ENCODE measurements at places on chromosomes 3 and 15.

DNA sequence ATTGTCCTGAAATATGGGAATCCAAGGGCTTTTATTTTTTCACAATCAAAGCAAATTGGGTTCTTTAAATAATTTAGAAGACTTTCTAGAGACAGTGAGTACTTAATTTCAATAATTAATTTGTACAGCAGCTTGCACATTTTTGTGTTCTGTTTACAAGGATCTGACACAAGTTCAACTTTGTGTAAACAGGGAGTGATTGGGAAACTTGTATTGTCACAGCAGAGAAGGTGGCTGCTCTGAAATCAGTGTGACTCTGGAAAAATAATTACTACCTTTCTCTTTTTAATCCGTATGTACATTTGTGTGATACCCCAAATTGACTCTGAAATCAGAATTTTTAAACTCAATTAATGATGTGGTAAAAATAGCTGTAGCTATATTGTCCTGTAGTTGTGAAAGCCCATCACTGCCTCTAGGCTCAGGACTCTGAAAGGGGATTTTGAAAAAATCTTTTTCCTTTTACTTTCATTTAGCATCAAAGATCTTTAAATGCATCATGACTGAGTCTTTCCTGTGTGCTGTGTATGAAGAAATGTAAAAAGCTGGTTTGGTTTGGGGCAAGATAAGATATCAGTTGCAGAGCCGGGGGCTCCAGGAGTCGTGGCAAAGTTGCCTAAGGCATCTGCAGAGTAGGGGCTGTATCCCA lies 45.1 kb downstream of the MFSD1 start:
- no peak overlapping the region for H3K4me3 ChIP-seq
- H3K27ac ChIP-seq: no peak overlapping the region
- no peaks in the 10 kb centered on the region for H3K27me3 ChIP-seq
- H3K36me3 ChIP-seq: no peaks in the 10 kb centered on the region
- no peak for DNase-seq
- peaks cover 8% of the 10 kb centered on the region for H3K4me1 ChIP-seq

GRCh38 chr15:51335087-51335486 lies 3.3 kb downstream of the CYP19A1 start:
- no peak overlapping the region for H3K27ac ChIP-seq
- H3K4me3 ChIP-seq: no peak overlapping the region
- H3K36me3 ChIP-seq: no peaks in the 10 kb centered on the region
- no peaks in the 10 kb centered on the region for H3K4me1 ChIP-seq
- peaks cover 10% of the 10 kb centered on the region for H3K27me3 ChIP-seq
- no peak for DNase-seq

DNA sequence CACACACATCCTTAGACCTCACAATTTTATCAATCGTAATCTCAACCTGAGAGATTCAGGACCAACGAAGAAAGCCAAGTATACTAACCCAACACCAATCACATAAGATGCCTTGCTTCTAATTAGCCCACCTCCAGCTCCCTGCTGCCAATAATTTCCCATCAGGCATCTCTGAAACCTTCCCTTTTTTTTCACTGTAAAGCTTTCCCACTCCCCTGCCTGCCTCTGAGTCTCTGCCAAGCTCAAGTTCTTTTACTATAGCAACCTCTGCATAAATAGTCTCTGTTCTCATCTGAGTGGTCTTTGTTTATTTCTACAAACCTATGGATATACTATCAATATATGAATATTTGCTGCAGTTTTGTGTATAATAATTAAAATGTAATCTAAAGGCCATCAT lies 86.5 kb downstream of the PIK3CB start:
- DNase-seq: no peak
- H3K27me3 ChIP-seq: no peaks in the 10 kb centered on the region
- peaks cover 4% of the 10 kb centered on the region for H3K36me3 ChIP-seq
- no peak overlapping the region for H3K27ac ChIP-seq

GRCh38 chr3:37993820-37994638 lies 3.4 kb downstream of the VILL start:
- peak; percentile 54 for DNase-seq
- peak overlapping the region; percentile 83 for H3K4me3 ChIP-seq
- no peaks in the 10 kb centered on the region for H3K27me3 ChIP-seq
- peak overlapping the region; percentile 87 for H3K27ac ChIP-seq
- H3K4me1 ChIP-seq: peaks cover 43% of the 10 kb centered on the region

DNA sequence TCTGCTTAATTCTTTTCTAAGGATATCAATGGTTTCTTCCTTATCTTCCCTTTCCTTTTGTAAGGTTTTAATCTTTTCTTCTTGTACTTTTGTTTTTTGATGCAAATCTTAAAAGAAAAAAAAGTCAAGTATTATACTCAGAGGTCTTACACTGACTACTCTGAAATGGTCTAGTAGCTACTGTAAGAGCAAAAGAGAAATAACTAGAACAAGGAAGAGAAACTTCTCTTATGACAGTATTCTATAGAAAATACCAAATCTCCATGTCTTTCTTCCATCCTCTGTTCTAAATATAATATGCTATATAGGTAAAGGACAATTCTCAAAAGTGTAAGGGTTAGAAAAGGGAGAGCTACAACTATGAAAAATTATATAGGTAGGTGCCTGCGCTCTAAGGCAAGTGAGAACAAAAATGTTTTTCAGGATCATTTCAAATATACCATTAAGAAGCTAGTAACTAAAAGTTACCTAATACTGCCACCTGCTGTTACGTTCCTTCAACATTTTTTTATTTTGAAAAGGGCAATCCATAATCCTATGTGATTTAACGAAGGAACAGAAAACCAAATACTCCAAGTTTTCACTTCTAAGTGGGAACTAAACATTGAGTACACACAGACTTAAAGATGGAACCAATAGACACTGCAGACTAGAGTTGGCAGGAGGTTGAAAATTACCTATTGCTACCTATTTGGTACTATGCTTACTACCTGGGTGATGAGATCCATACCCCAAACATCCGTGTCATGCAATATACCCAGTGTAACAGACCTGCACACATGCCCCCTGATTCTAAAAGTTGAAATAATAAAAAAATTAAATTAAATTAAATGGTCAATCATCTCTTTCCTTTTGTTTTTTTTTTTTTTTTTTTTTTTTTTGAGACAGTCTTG lies 36.7 kb downstream of the CIP2A start:
- no peak overlapping the region for H3K27ac ChIP-seq
- no peak for DNase-seq
- H3K27me3 ChIP-seq: no peaks in the 10 kb centered on the region
- peaks cover 54% of the 10 kb centered on the region for H3K36me3 ChIP-seq
- H3K4me1 ChIP-seq: peaks cover 10% of the 10 kb centered on the region

- H3K36me3 ChIP-seq: no peaks in the 10 kb centered on the region
- DNase-seq: no peak
- no peak overlapping the region for H3K27ac ChIP-seq
These were observed 218.2 kb upstream of the TPM1 start for GRCh38 chr15:62824111-62825015.

DNA sequence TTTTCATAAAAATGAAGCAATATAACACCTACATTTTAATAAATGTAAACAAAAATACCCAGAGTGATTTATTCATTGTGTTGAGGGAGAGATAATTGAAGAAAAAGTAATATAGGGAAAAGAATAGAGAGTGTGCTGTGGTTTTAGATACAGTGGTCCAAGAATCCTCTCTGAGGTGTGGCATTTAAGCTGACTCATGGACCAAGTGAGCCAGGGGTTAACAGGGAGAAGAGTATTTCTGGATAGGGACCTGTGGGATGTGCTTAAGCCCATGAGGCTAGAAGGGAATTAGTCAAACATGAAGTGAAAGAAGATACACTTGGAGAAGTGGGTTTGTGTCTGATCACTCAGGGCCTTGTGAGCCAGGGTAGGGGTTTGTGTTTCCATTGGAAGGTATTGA lies 680.7 kb upstream of the GRM7 start:
- no peak overlapping the region for H3K27ac ChIP-seq
- H3K4me3 ChIP-seq: no peak overlapping the region
- DNase-seq: no peak
- H3K36me3 ChIP-seq: no peaks in the 10 kb centered on the region
- no peaks in the 10 kb centered on the region for H3K4me1 ChIP-seq

GRCh38 chr3:160314995-160315394 lies 84.0 kb downstream of the IFT80 start:
- no peaks in the 10 kb centered on the region for H3K4me1 ChIP-seq
- no peak overlapping the region for H3K4me3 ChIP-seq
- no peaks in the 10 kb centered on the region for H3K27me3 ChIP-seq
- no peak overlapping the region for H3K27ac ChIP-seq
- peaks cover 10% of the 10 kb centered on the region for H3K36me3 ChIP-seq

DNA sequence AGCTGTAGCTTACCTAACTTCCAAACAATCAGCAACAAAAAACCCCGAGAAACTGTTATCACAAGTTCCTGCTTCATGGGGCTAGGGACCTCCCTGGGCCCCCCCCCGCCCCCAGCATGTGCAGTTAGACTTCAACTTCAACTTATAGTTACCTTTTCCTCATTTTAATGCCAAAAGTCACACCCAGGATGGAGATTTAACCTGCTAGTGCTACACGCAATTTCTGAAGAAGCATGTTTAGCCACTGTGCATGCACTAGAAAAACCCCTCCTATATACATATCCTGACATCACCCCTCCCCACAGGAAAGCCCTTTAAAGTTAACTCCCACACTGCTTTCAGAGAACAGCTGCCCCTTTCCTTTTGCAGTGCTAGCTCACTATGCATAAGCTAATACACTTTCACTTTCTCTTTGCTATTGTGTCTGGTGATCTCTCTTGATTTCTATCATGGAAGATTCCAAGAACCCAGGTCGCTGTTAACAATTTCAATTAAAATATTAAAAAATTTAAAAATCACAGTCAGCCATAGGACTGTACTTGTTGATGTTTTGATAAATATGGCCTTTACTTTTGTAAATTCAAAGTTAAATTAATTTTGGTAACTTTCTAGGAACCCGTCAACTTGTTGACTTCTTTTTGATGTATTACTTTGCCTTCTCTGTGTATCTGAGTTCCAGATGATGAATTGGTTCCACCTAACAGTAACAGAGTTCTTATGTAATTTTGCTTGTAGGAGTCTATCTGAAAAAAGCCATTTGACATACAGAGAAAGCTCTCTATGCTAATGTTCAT lies 75.2 kb upstream of the ACAD9 start:
- H3K27ac ChIP-seq: peak overlapping the region; percentile 88
- peak overlapping the region; percentile 58 for H3K4me3 ChIP-seq
- peaks cover 64% of the 10 kb centered on the region for H3K36me3 ChIP-seq
- DNase-seq: peak; percentile 69
- no peaks in the 10 kb centered on the region for H3K27me3 ChIP-seq
- H3K4me1 ChIP-seq: peaks cover 75% of the 10 kb centered on the region

DNA sequence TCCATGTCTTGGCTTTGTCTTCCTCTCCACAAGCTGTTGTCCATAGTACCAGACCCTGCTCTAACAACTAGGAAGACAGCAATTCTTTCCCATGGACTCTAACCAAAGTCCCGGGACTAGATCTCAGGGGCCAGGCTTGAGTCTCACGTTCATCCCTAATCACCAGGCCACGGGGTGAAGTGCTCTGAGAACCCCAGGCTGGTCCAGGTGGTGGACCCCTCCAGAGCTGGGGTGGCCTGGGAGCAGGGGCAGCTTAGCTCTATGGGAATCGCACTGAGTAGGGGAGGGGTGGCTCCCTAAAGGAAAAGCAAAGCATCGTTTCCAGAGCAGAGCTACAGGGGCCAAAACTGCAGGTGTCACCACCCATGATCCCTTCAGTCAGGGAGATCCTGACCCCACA lies 150.9 kb downstream of the TPRA1 start:
- no peak for DNase-seq
- H3K4me3 ChIP-seq: no peak overlapping the region
- peaks cover 2% of the 10 kb centered on the region for H3K27me3 ChIP-seq
- H3K4me1 ChIP-seq: no peaks in the 10 kb centered on the region

- no peak for DNase-seq
- no peaks in the 10 kb centered on the region for H3K4me1 ChIP-seq
- no peak overlapping the region for H3K4me3 ChIP-seq
- H3K36me3 ChIP-seq: no peaks in the 10 kb centered on the region
These were observed 12.1 kb upstream of the TCAIM start for GRCh38 chr3:44326515-44326914.

DNA sequence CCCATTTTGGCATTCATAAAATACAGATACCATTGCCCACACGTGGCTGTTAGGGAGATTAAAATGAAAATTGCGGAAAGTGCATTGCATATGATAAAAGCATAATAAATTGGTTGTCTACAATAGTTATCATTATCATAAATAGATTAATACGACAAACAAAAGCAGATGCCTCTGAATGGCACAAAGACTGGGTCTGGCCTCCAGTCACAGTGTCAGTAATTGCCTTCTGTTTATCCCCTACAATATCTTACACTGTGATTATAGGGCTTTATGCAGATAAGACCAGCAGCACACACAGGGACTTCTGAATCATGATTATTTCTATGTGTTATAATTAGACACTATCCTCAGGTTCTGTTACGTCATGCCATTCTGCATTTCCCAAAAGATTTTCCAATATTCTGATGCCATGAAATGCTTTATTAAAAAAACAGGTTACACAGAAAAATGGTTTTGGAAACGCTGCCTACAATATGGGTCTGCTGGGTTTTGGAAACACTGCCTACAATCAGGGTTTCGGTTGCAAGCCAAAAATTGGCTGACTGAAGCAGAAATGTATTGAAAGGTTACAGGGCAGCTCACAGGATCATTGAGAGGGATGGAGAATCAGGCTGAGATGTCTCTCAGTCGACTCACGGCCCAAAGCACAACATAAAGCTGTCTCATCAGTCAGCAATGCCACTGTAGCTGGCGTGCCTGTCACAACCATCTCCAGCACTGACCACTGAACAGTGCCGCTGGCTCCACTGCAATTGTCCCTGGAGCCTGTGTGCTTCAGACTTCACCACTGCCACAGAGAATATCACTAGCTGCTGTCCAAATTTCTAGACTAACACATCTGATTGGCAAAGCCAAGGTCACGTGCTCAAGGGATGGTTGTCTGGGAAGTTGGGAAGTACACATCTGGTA lies 248.1 kb downstream of the ERC2 start:
- H3K36me3 ChIP-seq: no peaks in the 10 kb centered on the region
- no peaks in the 10 kb centered on the region for H3K4me1 ChIP-seq
- no peak for DNase-seq
- H3K27me3 ChIP-seq: no peaks in the 10 kb centered on the region
- H3K4me3 ChIP-seq: no peak overlapping the region

- no peak overlapping the region for H3K4me3 ChIP-seq
- DNase-seq: no peak
- no peaks in the 10 kb centered on the region for H3K4me1 ChIP-seq
- H3K27ac ChIP-seq: no peak overlapping the region
- H3K36me3 ChIP-seq: peaks cover 35% of the 10 kb centered on the region
- H3K27me3 ChIP-seq: no peaks in the 10 kb centered on the region
These were observed 64.4 kb upstream of the CSPG5 start for GRCh38 chr3:47643092-47643491.

GRCh38 chr3:14725013-14725412 lies 50.1 kb downstream of the C3orf20 start:
- no peak overlapping the region for H3K27ac ChIP-seq
- no peak for DNase-seq
- H3K36me3 ChIP-seq: no peaks in the 10 kb centered on the region
- H3K27me3 ChIP-seq: no peaks in the 10 kb centered on the region
- no peak overlapping the region for H3K4me3 ChIP-seq
- no peaks in the 10 kb centered on the region for H3K4me1 ChIP-seq

GRCh38 chr3:147937891-147938290 lies 528.7 kb downstream of the ZIC1 start:
- no peak overlapping the region for H3K27ac ChIP-seq
- no peaks in the 10 kb centered on the region for H3K36me3 ChIP-seq
- H3K4me1 ChIP-seq: no peaks in the 10 kb centered on the region
- H3K4me3 ChIP-seq: no peak overlapping the region
- H3K27me3 ChIP-seq: no peaks in the 10 kb centered on the region
- no peak for DNase-seq
